ENCODE measurements at places on chromosomes 5 and 9. TPM values are rescaled to one million over a fixed set of nuclear protein-coding genes. Genes with fewer than 3 reads are reported as not detected.

Gene TNFSF8
- 0.24 TPM for total RNA-seq

Gene SH2D3C
- 2.8 TPM for total RNA-seq

Gene IRX2
- 0.21 TPM for total RNA-seq

Gene RHOBTB3
- 54.0 TPM for total RNA-seq

Gene GPR21
- total RNA-seq, result 3.8 TPM

Gene SPINK4
- 13.9 TPM for total RNA-seq

Gene OLFM1
- 7.8 TPM for total RNA-seq

Gene SPATA9
- 0.49 TPM for total RNA-seq

Gene LEAP2
- 2.9 TPM for total RNA-seq

Gene GARIN3
- not detected for total RNA-seq

Gene FRMD3
- total RNA-seq, result 23.8 TPM

Gene TRIM7
- 14.2 TPM for total RNA-seq

Gene LHX2
- not detected for total RNA-seq

Gene PCDHGA1
- total RNA-seq, result 0.31 TPM

Gene RACK1
- 1,192 TPM for total RNA-seq

Gene ASTN2
- 3.1 TPM for total RNA-seq

Gene STKLD1
- 0.36 TPM for total RNA-seq

Gene SHROOM1
- 49.4 TPM for total RNA-seq

Gene KCNMB1
- total RNA-seq, result 0.55 TPM

Gene MRPS30
- total RNA-seq, result 46.0 TPM

Gene FAM78A
- 0.85 TPM for total RNA-seq

Gene SLC6A3
- not detected for total RNA-seq
